Type B pancreatic cell (in vitro differentiated cells): ENCODE measurements at places on chromosomes 13 and 19.

DNA sequence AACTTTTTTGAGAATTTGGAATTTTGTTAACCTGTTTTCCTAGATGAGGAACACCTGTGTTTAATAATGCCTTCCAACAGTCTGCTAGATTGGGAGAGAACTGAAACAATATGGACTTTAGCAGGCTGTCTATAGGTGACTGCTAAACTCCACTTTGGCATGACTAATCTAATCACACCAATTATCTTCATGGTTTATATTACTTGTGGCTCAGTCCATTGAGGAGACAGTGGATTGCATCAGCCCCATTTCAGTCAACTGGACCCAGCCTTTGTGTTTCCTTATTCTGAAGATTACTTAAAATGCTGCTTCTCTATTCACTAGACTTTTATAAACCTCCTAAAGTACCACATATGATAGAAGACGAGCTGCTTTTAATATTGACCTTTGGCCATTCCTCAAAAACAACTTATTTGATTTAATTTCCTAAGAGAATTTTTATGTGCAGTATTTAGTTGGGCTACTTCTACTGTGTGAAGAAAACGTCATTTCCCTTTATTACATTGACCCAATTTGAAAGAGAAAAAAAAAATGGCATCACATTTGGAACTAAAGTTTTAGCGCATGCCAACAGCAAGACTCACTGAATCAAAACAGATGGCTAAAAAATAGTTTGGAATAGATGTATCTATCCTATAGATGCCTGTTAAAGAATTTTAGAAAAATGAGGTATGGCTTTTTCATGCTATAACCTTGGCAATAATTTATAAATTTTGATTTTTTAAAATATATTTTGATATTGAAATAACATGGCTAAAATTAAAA, 295.8 kb downstream of the NDFIP2 start:
- H3K4me3 ChIP-seq: no peak overlapping the region
- H3K36me3 ChIP-seq: peaks cover 3% of the 10 kb centered on the region

DNA sequence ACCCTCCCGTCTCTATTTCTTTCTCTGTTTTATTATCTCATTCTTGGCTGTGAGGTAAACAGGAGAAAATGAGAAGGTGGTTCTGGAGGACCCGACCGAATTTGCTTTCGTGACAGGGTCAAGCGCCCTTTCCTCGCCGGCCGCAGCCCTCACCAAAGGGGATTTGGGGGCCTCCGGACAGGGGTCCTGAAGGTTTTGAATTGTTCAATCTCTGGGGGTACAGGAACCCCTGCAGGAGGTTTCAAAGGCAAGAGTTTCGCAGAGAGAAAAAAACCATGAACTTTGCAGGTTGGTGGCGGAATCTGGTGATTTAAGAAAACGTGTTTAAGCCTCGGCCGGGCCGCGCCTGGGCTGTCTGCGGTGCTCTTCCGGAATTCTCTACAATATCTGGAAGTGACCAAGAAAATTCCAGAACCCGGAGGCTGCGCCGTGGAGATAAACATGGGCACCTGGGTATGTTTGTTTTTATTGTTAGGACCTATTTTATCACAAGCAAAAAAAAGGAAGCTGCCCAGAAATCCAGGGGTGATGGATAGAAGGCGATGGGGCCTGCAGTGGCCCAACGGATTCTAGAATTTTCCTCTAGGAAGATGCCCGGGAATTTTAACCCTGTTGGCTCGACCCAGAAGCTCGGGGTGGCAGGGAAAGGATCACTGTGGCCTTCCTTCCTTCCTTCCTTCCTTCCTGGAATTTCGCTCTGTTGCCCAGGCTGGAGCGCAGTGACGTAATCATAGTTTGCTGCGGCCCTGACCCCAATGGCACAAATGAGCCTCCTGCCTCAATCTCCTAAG, 14.2 kb upstream of the PTBP1 start:
- H3K27me3 ChIP-seq: no peaks in the 10 kb centered on the region
- peak overlapping the region; percentile 64 for H3K4me3 ChIP-seq
- no peaks in the 10 kb centered on the region for H3K36me3 ChIP-seq
- H3K27ac ChIP-seq: peak overlapping the region; percentile 74
- DNase-seq: no peak
- H3K4me1 ChIP-seq: peaks cover 16% of the 10 kb centered on the region

DNA sequence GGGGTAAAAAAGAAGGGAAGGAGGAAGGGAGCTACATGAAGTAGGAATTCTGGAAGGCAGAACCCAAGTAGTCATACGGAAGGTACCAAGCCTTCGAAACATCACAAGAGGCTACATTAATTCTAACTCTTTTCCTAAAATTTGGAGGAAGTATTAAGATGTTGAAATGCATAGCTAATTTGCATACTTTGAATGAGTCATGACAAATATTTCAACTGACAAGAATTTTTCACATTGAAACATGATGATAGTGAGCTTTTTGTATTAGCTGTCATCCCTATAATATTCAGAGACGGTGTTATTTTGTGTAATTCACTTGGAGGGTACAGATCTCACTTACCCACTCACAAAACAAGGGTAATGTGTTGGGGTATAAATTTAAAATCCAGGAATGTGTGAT, 9.1 kb upstream of the ACOD1 start:
- no peaks in the 10 kb centered on the region for H3K36me3 ChIP-seq
- no peaks in the 10 kb centered on the region for H3K27me3 ChIP-seq
- peaks cover 4% of the 10 kb centered on the region for H3K4me1 ChIP-seq

- no peak overlapping the region for H3K4me3 ChIP-seq
- H3K4me1 ChIP-seq: peaks cover 14% of the 10 kb centered on the region
- DNase-seq: no peak
- no peak overlapping the region for H3K27ac ChIP-seq
Observed at GRCh38 chr13:26660185-26660584, 100.4 kb downstream of the GPR12 start.

GRCh38 chr19:17678836-17679235, 9.3 kb downstream of the UNC13A start:
- no peak for DNase-seq
- no peak overlapping the region for H3K4me3 ChIP-seq
- no peak overlapping the region for H3K27ac ChIP-seq
- peaks cover 75% of the 10 kb centered on the region for H3K27me3 ChIP-seq

DNA sequence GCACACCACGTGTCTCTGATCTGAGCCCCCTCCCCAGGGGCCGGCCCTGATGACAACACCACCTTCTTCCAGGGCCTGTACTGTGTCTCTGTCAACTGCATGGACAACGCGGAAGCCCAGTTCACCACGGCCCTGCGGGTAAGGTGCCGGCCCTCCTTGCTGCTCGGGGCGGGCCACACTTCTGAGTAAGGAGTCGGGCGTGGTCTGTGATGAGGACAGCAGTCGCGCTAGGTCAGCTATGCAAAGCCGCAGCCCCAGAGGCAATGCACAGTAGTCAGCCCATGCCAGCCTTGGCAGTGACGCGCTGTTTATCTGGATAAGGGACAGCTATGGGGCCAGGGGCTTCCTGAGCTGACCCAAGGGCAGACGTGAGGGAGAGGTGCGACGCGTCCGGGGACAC, 24.6 kb downstream of the MAU2 start:
- H3K36me3 ChIP-seq: peaks cover 3% of the 10 kb centered on the region
- no peaks in the 10 kb centered on the region for H3K27me3 ChIP-seq
- H3K27ac ChIP-seq: no peak overlapping the region
- no peaks in the 10 kb centered on the region for H3K4me1 ChIP-seq
